ENCODE measurements at places on chromosomes 1 and 21.

GRCh38 chr1:109980324-109981003 lies 4.1 kb upstream of the AHCYL1 start:
- no peak for DNase-seq

- no peak for DNase-seq
These were observed 402.1 kb upstream of the B3GALT2 start for GRCh38 chr1:193588311-193589082.

- DNase-seq: no peak
These were observed 58.0 kb downstream of the KIAA0319L start for GRCh38 chr1:35499231-35499630.

DNA sequence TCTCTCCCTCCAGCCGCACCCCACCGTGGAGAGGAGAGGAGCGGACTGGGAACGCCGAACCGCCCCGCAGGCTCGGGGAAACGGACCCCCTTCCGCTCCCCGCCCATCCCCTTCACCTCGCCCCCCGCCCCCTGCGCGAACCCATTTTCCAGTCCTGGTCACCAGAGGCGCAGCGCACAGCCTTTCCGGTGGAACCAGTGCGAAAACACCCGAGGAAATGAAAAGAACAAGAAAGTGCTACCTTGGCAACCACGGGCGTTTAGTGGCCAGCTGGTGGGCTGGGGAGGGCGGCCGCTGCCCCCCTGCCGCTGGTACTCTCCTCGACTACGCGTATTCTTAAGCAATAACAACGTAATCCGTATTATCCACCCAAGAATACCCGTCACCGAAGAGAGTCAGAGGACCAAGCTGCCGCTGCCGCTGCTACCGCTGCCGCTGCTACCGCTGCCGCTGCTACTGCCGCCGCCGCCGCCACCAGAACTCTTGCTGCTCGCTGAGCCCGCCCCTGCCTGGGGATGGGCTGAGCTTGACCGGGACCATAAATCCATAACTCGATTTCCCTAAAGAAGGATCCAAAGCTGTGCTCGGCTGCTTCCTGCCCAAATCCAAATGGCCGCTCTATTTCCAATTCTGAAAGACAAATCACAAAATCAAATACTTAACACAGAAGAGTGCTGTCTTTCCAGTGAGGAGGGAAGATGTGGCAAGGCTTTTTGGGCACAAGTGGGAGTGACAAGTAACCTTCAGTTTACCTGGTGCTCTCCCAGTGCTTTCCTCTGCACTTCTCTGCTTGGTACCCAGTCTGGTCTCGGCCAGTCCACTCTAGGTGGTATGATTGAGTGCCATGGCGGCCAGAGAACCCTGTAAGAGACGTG lies 125.2 kb upstream of the DPYD start:
- DNase-seq: no peak

GRCh38 chr1:97063532-97063931 lies 341.9 kb downstream of the PTBP2 start:
- no peak for DNase-seq

DNA sequence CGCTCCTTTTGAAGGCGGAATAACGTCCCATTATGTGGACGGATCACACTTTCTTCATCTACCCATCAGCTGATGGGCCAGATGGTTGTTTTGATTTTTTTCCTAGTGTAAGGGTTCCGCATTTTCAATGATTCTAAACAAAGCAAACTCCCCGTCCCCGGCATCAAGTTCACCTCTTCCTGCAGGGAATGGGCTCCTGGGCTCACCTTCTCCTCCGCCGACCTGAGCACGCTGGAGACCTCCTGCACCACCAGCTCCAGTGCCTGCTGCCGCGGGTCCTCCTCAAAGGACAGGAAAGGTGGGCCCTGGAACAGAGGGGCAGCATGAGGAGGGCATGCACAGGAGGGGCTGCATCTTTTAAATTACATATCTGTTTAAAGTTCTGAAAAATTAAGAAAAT lies 11.9 kb downstream of the C2CD2 start:
- no peak for DNase-seq

DNA sequence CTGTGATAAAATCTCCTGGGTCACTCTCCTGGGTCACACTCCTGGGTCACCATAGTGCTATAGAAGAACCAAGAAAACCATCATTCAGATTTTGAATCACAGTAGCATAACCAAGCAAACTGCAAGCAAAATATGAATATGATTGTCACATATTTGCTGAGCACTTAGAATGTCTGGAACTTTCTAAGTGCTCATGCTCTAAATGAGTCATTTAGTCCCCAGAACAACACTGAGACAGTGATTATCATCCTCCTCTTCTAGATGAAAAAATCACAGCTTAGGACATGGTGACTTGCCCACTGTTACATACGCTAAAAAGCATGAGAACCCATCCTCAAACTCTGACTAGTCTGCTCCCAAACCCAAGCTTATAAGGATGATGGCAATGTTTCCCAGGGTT lies 39.5 kb upstream of the DDAH1 start:
- no peak for DNase-seq

DNA sequence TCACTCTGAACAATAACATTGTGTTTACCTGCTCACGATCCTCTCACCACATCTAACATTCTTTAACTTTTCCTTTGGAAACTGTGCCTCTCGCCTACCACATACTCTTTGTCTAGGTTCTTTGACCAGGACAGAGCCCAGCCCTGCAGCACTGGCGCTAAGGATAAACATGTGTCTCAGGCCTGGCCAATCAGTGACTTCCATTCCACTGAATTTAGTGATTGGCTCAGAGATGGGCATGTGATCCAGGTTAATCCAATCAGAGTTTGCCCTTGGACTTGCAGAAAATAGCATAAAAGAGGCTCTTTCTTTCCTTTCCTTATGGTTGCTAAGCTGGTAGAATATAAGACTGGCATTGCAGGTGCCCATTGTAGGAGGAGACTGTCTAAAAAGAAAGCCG lies 605.7 kb downstream of the MATN1 start:
- no peak for DNase-seq

DNA sequence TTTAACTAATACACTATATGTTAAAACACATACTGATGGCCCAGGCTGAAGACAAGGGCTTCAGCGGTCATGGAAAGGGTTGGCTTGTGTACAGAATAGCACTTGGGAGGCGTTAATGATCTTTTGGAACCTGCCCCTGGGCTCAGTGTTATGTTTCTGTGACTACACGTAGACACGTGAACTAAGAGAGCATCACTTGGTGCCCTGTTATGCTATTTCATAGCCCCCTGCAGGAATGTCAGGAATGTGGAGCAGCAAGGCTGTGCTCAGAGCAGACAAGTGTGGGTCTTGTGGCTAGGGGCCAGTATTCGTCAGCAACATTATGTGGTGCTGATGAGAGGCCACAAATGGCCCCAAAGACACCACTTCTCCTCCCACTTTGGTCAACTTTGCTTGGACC lies 132.4 kb downstream of the MAP3K21 start:
- DNase-seq: no peak

- DNase-seq: no peak
These were observed 55.2 kb downstream of the UBR4 start for GRCh38 chr1:19154876-19155275.

GRCh38 chr1:58922302-58923089 lies 138.6 kb upstream of the JUN start:
- DNase-seq: no peak

- DNase-seq: no peak
These were observed 27.5 kb upstream of the SLAMF6 start for GRCh38 chr1:160550572-160551034.

DNA sequence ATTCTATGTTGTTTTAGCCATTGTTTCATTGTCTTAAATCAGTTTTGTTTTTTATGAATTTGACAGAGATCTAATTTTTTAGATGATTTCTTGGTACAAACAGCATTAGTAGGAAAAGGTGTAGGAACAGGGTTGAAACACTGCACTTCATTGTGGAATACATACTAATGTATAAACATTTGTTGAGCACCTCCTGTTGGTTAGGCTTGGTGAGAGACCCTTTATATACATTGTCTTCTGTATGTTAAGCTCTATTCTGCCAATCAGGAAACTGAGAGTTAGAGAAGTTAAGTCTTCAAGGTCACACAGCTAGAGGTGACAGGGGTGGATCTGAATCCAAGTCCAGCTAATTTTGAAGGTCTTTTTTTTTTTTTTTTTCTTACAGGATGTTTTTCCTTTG lies 192.7 kb downstream of the VPS13D start:
- DNase-seq: no peak

- DNase-seq: no peak
These were observed 6.2 kb downstream of the FAM131C start for GRCh38 chr1:16067127-16067768.

GRCh38 chr1:153567621-153568366 lies 2.1 kb upstream of the S100A2 start:
- DNase-seq: no peak

DNA sequence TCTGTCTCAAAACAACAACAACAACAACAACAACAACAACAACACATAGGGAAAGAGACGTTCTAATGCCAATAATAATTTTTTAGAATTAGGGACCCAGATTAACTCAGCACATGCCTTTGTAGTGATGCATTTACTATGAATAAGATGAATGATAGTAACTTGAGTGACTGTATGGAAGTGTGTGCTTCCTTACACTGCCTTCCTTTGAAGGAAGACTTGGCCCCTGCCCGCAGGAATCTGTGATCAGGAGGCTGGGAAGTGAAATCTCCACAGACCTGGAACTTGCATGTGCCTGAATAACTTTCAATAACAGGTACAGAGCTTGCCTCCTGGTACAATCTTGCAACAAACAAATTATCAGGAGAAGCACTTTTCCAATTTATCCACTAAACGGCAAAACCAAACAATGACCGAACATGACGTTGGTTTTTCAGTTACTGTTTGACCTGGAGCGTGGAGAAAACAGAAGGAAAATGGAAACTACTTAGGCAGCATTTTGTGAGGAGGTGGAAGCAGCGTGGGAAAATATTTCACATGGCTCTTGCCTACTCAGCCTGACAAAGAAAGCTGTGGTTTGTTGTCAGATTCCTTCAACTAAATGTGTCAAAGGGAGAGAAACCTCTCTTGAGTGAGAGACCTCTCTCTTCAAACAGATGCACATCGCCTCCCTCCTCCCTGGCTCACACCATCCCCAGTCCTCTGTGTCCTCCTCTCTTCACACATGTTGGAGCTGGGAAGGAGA lies 10.1 kb upstream of the ABCA4 start:
- no peak for DNase-seq

DNA sequence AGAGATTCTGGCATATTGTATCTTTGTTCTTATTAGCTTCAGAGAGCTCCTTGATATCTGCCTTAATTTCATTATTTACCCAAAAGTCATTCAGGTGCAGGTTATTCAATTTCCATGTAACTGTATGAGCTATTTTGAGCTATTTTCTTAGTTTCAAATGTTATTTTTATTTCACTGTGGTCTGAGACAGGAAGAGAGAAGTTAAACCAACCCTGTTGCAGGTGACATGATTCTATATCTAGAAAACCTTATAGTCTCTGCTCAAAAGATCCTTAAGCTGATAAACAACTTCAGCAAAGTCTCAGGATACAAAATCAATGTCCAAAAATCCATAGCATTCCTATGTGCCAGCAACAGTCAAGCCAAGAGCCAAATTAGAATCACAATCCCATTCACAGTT lies 1644.0 kb upstream of the B3GALT2 start:
- no peak for DNase-seq

GRCh38 chr1:51421964-51422363 lies 91.6 kb upstream of the TTC39A start:
- no peak for DNase-seq

DNA sequence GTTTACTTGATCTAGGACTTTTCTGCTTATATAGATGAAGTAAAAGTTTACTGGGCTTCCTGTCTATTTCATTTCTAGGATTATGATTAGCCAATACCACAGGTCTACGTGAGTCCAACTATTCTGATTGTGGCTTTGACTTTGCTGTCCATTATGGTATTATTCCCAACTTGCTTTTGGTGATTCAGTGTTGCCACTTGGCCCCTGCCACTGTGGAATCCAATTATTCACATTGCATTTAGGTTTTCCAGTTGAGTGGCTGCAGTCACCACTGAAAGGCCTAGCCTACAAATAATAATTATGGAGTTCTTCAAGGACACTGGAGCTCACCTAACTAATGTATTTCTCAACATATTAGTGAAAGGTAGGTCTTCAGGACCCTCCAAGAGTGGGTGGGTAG lies 574.3 kb upstream of the USP24 start:
- DNase-seq: no peak

- DNase-seq: no peak
These were observed 86.7 kb downstream of the NGF start for GRCh38 chr1:115251340-115251748.

- no peak for DNase-seq
These were observed 69.6 kb downstream of the DHRS3 start for GRCh38 chr1:12548279-12548972.

- DNase-seq: no peak
These were observed 110.6 kb downstream of the USP25 start for GRCh38 chr21:15840406-15840805.

DNA sequence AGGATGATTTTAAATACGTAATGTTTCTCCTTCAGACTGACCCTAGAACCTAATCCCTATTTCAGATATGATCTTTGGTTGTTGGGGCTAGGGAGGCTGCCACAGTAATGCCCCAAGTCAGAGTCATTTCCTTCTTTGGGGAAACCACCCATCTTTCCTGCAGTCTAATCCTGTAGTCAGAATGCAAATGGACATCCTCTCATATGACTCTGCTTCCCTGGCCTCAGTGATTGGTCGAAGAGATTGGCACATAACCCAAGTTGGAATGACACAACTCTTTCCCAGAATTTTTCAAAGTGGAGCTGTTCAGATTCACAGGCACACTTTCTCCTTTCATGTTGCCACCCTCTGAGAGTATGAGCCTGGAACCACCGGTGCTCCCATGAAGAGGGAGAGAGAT lies 58.8 kb upstream of the ZNF644 start:
- no peak for DNase-seq

- no peak for DNase-seq
These were observed 79.6 kb downstream of the NEGR1 start for GRCh38 chr1:72202761-72203160.

Measured in cortex of kidney (tissue), 1 donor.